Natural killer cell (primary cell): ENCODE measurements at places on chromosomes 4 and X. TPM values are rescaled to one million over a fixed set of nuclear protein-coding genes. Genes with fewer than 3 reads are reported as not detected.

- no peak overlapping the region for H3K27ac ChIP-seq
- H3K27me3 ChIP-seq, result no peaks in the 10 kb centered on the region
- no peak for DNase-seq
- no peaks in the 10 kb centered on the region for H3K4me1 ChIP-seq
- no peak overlapping the region for H3K4me3 ChIP-seq
- H3K36me3 ChIP-seq, result no peaks in the 10 kb centered on the region
These were observed 45.7 kb downstream of the TRIM61 start for GRCh38 chr4:164931551-164932324.

The ZDHHC15 gene
- total RNA-seq, result not detected

GRCh38 chr4:10688022-10688421 is 3.5 kb upstream of the CLNK start:
- no peak for DNase-seq
- no peaks in the 10 kb centered on the region for H3K27me3 ChIP-seq
- no peak overlapping the region for H3K4me3 ChIP-seq
- H3K27ac ChIP-seq, result no peak overlapping the region
- H3K36me3 ChIP-seq, result no peaks in the 10 kb centered on the region

The PARM1 gene
- total RNA-seq, result 1.4 TPM

The SLC7A11 gene
- total RNA-seq, result 0.07 TPM

The HS6ST2 gene
- not detected for total RNA-seq

The NUDT11 gene
- 3.1 TPM for total RNA-seq

The SERPINA7 gene
- not detected for total RNA-seq

DNA sequence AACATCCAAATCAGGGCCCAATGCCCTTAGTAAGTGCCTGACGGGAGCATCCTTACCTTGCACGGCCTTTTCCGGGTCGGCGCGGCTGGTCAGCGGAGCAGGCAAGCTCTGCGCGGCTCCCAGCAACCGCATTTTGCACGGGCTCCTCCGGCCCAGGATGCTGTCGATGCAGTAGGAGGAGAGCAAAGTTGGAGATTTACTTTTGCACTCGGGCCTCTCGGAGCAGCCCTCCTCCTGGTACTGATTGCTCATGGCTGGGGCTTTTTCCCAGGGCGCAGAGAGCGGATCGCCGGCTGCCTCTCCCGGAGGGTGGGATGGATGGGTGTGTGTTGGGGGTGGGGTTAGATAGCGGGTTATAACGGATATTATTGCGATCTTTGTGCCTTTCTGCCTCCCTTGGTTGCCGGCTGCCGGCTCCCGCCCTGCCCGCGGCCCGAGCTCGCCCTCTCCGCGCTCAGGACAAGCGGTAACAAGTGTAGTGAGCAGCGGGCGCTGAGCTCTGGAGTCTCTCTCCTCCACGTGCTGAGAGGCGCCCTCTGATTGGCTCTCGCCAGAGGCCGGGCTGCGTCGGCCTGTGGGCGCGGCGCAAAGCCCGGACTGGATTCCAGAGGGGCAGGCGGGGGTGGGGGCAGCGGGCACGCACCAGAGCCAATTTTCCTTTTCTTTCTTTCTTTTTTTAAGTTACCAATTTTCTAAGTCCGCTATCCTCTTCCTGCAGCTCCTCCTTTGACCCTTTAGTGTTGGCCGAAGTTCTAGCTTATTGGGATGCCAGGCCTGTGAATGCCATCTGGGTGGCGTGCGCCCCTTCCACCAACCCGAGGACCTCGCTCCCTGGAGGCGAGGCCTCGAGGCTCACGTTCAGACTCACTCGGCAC is at the start of gene ARX:
Gene ARX (minus strand): TSS at position 480 of the 875 bp plus-strand sequence. CDS start 228 bp downstream, at position 252.
- H3K27ac ChIP-seq, result no peak within 1 kb of the TSS
- no peak within 1 kb of the TSS for H3K4me3 ChIP-seq
- H3K27me3 ChIP-seq, result peaks cover 37% of the 10 kb centered on the region
- H3K4me1 ChIP-seq, result peaks cover 32% of the 10 kb centered on the region
- DNase-seq, result no peak

The SYTL5 gene
- 0.05 TPM for total RNA-seq

- H3K36me3 ChIP-seq, result no peaks in the 10 kb centered on the region
- H3K27ac ChIP-seq, result no peak overlapping the region
These were observed 34.5 kb downstream of the CHRNA9 start for GRCh38 chr4:40369437-40370274.

GRCh38 chr4:172125443-172125842 is 312.2 kb downstream of the GALNTL6 start:
- H3K36me3 ChIP-seq, result no peaks in the 10 kb centered on the region
- H3K27me3 ChIP-seq, result no peaks in the 10 kb centered on the region
- no peak overlapping the region for H3K27ac ChIP-seq
- DNase-seq, result no peak
- H3K4me1 ChIP-seq, result no peaks in the 10 kb centered on the region

The SLC6A14 gene
- total RNA-seq, result not detected

The KIAA1210 gene
- total RNA-seq, result not detected

- no peaks in the 10 kb centered on the region for H3K27me3 ChIP-seq
- DNase-seq, result no peak
- no peaks in the 10 kb centered on the region for H3K4me1 ChIP-seq
- no peak overlapping the region for H3K27ac ChIP-seq
- H3K4me3 ChIP-seq, result no peak overlapping the region
These were observed 143.7 kb downstream of the RPA4 start for GRCh38 chrX:97027384-97027922.

GRCh38 chr4:11954093-11954492 is 525.4 kb upstream of the HS3ST1 start:
- H3K4me1 ChIP-seq, result no peaks in the 10 kb centered on the region
- no peaks in the 10 kb centered on the region for H3K36me3 ChIP-seq
- no peak overlapping the region for H3K27ac ChIP-seq
- no peaks in the 10 kb centered on the region for H3K27me3 ChIP-seq
- no peak overlapping the region for H3K4me3 ChIP-seq

The VSIG4 gene
- total RNA-seq, result 0.32 TPM

The MAGEC2 gene
- not detected for total RNA-seq

- H3K36me3 ChIP-seq, result no peaks in the 10 kb centered on the region
- peaks cover 39% of the 10 kb centered on the region for H3K4me1 ChIP-seq
- H3K27me3 ChIP-seq, result no peaks in the 10 kb centered on the region
- no peak for DNase-seq
- H3K27ac ChIP-seq, result no peak overlapping the region
These were observed 1.7 kb upstream of the SLC2A9 start for GRCh38 chr4:10023050-10023419.

- no peaks in the 10 kb centered on the region for H3K4me1 ChIP-seq
- no peaks in the 10 kb centered on the region for H3K27me3 ChIP-seq
- H3K36me3 ChIP-seq, result no peaks in the 10 kb centered on the region
- no peak for DNase-seq
- no peak overlapping the region for H3K27ac ChIP-seq
- H3K4me3 ChIP-seq, result no peak overlapping the region
These were observed 127.6 kb upstream of the MID1 start for GRCh38 chrX:10747975-10748374.

DNA sequence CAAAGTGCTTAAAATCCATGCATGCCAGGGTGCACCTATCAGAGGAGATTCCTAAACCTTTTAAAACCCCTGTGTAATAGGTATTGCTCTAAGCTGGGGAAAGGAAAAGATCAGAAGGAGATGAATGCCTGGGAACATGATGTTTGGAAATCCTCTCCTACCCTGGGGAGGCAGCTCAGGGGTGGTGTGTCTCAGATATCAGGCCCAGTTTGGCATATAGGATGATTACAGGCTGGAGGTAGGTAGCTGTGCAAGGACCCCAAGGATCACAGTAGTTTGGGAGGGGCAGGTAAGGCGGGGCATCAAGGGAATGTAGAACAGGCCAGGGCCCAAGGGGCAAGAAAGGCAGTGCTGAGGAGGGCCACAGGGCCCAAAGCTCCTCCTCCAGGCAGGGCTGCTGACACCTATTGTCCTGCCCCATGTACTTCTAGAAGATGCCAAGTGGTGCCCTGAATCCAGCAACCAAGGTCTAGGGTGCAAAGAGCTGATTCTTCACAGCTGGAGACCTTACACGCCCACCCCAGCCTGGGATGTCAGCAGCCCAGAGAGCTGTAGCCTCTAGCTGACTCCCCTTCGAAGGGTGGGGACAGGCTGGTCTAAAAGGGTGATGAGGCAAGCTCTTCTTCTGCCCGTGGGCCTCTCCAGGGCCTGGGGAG is 17.6 kb downstream of the SASH3 start:
- DNase-seq, result no peak
- H3K27ac ChIP-seq, result no peak overlapping the region
- peaks cover 26% of the 10 kb centered on the region for H3K4me1 ChIP-seq
- H3K4me3 ChIP-seq, result no peak overlapping the region
- H3K27me3 ChIP-seq, result no peaks in the 10 kb centered on the region
- H3K36me3 ChIP-seq, result peaks cover 54% of the 10 kb centered on the region
